ENCODE measurements at places on chromosomes 2 and 18.

DNA sequence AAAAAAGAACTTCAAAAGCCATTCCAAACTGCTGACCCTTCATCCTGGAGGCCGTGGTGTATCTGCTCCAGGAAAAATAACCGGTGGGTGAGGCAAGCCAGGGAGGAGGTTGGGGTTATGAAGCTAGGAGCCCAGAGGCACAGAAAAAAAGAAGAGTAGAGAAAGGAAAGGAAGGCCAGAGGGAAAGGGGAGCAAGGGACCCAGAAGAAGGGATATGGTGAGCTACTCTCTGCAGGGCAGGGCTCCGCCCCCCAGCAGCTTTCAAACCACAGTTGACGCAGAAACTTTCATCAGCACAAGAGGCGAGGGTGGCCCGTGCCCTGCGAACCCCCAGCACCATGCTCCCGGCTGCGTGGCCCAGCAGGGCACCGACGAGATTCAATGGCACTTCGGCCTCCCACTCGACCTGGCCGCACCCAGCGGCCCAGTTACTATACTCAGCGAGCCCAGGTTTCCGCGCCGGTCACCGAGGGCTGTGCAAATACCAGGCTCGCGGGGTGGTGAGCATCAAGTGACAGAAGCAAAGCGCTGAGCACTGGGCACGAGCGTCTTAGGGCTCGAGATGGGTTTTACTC is 665 bp downstream of the MCM6 start:
- DNase-seq: no peak

DNA sequence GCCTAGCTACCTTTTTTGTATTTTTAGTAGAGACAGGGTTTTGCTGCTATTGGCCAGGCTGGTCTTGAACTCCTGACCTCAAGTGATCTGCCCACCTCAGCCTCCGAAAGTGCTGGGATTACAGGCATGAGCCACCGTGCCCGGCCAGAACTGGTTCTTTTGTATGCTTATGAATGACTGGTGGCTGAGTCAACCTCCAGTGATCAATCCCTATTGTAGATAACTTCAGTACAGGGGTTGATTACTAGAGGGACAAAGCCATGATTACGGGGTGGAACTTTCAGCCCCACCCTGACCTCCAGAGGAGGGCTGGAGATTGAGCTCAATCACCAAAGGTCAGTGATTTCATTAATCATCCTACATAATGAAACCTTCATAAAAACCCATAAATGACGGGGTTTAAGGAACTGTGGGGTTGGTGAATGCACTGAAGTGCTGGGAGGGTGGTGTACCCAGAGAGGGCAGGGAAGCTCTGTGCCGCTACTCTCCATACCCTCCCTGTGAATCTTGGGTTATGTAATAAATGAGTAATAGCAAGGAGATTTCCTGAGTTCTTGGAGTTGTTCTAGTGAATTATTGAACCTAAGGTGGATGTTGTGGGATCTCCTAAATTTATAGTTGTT is 281.8 kb upstream of the CXCR4 start:
- DNase-seq: no peak

- DNase-seq: no peak
Measured at GRCh38 chr2:88248280-88248828, 78.2 kb downstream of the THNSL2 start.

GRCh38 chr2:109188496-109188890 is 59.5 kb downstream of the SH3RF3 start:
- no peak for DNase-seq

DNA sequence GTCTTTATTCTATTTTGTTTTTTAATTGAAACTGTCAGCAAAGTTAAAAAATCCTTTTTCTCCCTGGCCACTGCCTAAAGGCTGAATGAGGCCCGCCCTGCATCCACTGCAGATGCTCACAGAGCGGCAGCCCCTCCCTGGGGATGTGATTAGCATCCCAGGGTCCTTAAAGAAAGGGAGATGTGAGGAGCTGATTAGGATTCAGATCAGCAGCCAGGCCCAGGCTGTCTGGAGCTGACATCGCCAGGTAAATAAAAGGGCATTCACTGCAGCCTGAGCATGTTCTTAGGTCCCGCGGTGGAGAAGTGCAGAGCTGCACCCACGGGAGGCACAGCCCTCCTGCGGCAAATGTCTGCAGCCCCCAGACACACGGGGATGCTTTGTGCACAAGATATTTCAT is 83.8 kb downstream of the LONRF2 start:
- no peak for DNase-seq

DNA sequence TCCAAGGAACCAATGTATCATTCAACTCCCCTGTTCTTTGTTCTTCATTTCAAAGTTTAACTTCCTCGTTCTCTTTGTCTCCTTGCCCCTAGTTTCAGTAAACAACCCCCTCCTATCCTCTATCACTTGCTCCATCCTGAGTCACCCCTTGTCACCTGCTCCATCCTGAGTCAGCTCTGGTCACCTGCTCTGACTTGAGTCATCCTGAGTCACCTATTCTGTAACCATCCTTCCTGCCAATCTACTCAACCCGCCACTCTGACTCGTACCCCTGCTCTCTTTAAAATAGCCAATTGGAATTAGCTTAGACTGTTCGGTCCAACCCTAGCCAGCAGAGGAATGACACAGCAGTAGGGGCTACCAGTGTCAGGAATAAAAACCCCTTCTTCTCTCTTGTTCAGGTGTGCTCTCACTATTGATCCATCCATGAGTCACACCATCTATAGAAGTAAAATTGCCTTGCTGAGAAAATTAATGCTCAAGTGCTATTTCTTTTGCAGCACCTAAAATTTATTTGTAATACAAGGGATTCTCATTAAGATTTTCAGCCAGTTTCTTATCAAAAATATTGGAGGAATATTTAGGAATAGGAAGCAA is 326.8 kb downstream of the AKAIN1 start:
- DNase-seq: no peak

GRCh38 chr2:150769421-150769820 is 282.0 kb upstream of the RND3 start:
- no peak for DNase-seq

- DNase-seq: no peak
Measured at GRCh38 chr2:151987484-151987883, 111.4 kb downstream of the CACNB4 start.

DNA sequence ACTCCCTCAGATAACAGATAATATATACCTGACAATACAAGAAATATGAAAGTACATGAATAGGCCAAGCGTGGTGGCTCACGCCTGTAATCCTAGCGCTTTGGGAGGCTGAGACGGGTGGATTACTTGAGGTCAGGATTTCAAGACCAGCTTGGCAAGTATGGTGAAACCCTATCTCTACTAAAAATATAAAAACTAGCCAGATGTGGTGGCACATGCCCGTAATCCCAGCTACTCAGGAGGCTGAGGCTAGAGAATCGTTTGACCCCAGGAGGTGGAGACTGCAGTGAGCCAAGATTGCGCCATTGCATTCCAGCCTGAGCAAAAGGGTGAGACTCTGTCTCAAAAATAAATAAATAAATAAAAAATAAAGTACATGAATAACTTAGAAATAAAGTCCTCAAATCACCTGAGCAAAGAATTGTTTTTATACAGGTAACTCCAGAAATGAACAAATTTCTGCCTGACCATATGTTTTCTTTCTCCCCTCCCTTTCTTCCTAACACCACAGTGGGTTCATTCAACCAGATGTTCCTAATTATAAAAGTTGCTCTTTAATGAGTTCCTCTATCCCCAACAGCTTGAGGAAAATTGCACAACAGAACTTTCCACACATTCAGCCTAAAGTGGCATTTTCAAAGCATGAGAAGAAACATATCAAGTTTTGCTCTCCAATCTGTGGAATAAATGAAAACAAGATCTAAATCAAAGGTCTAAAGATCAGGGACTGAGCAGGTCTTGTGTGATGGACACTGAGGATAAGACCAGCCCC is 33.6 kb upstream of the AP1S3 start:
- DNase-seq: no peak

DNA sequence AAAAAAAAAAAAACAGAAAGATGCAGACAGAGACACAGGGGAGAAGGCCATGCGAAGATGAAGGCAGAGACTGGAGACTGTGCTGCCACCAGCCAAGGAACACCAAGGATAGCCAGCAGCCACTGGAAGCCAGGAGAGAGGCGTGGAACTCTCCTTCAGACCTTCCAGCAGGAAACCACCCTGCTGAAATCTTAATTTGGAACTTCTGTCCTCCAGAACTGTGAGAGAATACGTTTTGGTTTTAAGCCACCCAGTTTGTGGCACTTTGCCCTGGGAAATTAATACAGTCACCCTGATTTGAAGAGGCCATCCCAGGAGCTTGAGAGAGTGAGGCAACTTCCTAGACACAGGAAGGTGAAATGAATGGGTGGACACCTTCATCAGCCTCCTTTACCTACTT is 93.7 kb downstream of the IRS1 start:
- DNase-seq: no peak

GRCh38 chr2:71507476-71507875 is 54.1 kb downstream of the DYSF start:
- no peak for DNase-seq

DNA sequence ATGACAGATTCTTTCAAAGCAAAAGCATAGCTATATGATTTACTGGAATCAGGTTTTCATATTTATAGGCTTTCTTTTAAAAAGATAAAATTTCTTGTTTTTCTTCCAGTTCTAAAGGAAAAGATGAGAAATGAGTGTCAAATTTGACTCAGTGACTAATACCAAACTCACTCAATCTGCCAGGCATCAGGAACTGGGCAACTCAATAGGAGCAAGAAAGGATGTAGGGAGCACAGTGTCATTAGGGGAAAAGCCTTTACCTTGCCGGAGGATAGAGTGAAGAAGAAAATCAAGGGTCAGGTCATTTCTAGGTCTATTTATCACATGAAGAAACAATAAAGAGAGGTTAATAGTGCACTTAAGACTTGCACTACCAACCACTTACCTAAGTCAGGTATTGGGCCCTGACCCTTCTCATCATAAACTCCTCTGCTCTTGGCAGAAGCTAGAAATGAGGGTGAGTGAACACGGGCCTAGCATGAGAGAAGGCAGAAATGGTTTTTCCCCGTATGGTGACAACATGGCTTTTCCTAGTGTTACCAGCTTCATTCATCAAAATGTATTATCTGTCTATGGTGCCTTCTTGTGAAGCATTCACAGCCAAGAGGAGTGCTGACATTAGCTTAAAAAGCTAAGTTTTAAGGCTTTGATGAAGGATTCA is 151.0 kb downstream of the ARHGAP15 start:
- no peak for DNase-seq

DNA sequence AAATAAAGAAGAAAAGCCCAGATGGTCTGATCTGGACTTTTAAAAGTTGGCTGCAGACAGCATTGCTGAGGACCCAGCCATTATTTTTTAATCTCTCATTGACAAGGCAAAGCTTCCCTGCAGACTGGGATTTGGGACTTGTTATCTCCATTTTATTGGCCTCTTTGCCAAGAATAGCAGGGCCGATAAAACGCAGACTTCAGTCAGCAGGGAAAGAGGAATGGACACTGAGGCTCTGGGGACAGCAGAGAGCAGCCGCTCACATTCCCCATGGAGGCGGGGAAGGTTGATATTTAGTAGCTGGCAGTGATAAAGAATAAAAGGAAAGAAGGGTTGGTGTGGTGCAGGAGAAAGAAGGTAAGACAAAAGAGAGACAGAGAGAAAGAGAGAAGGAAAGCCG is 350.1 kb upstream of the PIK3C3 start:
- DNase-seq: no peak

- DNase-seq: no peak
Measured at GRCh38 chr2:29900971-29901633, 20.3 kb downstream of the ALK start.

- no peak for DNase-seq
Measured at GRCh38 chr18:42514512-42514911, 559.5 kb downstream of the PIK3C3 start.

DNA sequence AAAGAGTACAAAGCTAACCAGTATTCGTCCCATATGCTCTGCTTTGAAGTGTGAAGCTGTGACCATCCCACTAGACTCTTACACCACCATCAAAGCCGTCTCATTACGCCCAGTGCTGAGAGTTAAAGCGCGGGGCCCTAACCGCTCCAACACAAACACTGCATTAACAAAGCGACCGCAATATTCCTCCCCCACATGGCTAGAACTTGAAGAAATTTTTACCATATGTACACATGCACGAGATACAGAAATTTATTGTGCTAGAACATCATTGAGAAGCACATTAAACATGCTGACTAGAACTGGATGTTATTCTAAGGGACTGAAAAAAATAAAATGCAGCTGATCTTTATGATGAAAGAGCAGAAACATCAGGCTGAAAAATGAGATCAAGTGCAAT is 20.5 kb downstream of the FTCDNL1 start:
- no peak for DNase-seq

- no peak for DNase-seq
Measured at GRCh38 chr18:25535495-25535894, 183.5 kb upstream of the ZNF521 start.

GRCh38 chr2:121855510-121855909 is 100.1 kb downstream of the TSN start:
- no peak for DNase-seq

- DNase-seq: no peak
Measured at GRCh38 chr18:5462227-5462626, 81.6 kb downstream of the EPB41L3 start.

GRCh38 chr18:76771192-76771799 is 51.1 kb upstream of the ZNF236 start:
- peak; percentile 18 for DNase-seq

DNA sequence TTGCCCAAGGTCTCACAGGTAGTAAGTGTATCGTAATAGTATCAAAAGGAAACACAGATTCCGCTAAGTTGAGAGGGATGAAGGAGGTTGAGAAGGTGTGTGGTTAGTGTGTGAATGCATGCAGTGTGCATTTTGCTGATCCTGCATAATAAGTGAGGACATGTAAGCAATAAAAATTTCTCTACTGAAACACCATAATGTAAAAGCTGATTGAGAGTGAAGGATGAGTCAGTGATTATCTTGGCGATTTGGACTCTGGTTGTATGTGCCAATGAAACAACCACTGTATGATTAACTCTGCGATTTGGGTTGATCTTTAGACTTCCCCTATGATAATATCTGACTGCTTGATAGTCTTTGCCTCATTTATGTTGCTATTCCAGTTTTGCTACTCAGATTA is 16.7 kb upstream of the ADGRF3 start:
- DNase-seq: no peak

GRCh38 chr18:58803978-58804377 is 60.7 kb upstream of the ZNF532 start:
- no peak for DNase-seq

GRCh38 chr18:41933778-41934177 is 21.3 kb upstream of the PIK3C3 start:
- no peak for DNase-seq
